ENCODE measurements at places on chromosomes 12 and 14.

- no peak for DNase-seq
These were observed 68.0 kb upstream of the DICER1 start for GRCh38 chr14:95225251-95225887.

- DNase-seq = no peak
These were observed 23.7 kb upstream of the HDAC7 start for GRCh38 chr12:47843226-47843980.

- DNase-seq = no peak
These were observed 78.2 kb downstream of the MIPOL1 start for GRCh38 chr14:37275963-37276362.

GRCh38 chr12:7092229-7092985 is at the start of gene C1R:
C1R (minus strand) TSS chr12:7092445; CDS start chr12:7092388, 57 bp downstream.
- DNase-seq = peak; percentile 89

DNA sequence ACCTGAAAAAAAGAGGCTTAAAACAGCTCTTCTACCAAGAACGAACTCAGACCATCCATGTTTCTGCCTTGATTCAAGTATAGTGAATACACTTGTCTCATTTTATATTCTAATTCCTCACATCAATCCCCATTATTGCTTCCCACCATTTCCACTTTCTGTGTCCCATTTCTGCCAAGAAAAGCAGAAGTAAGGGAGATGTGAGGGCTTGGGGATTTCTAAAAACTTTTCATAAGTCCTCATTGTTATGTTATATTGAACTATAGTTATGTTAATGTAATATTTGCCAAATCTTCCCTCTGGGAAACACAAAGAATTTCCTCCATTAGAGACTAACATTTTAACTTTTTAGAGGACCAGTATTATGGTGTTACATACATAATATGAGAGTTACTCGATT is 48.2 kb upstream of the PSMA6 start:
- DNase-seq = no peak

DNA sequence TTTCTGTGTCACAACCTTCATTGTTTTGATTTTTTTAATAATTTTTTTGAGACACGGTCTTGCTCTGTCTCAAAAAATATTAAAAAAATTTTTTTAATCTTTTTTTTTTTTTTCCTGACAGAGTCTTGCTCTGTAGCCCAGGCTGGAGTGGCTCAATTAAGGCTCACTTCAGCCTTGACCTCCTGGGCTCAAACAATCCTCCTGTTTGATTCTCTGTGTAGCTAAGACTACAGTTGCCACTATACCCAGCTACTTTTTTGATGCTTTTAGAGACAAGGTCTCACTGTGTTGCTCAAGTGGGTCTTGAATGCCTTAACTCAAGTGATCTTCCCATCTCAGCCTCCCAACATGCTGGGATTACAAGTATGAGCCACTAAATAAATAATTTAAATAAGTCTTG is 9.2 kb upstream of the PRH2 start:
- no peak for DNase-seq

DNA sequence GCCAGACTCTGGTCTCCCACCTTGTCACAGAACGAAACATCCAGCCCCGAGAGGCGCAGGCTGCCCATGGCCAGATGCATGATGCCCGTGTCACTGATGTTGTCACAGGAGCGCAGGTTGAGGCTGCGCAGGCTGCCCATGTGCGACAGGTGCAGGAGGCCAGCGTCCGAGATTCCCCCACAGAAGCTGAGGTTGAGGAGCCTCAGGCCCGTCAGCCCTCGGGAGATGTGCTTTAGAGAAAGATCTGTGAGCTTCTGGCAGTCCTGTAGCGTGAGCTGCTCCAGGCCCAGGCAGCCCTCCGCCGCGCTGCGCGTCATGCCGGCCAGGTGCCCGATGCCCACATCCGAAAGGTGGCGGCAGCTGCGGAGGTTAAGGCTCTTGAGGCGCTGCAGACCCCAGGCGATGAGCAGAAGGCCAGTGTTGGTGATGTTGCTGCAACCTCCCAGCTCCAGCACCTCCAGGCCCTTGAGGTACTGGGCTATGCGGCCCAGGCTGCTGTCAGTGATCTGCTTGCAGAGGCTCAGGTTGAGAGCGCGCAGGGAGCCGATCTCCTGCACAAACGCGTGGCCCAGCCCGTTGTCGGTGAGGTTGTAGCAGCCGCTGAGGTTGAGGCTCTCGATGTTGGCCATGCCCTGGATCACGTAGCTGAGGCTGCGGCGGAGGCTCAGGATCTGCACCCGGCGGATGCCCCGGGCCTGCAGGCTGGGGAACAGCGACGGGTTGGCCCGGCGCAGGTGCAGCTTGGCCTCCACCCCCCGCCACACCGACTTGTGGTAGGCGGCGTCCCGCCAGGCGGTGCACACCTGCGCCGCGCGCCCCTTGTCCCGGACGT is 991 bp downstream of the FBXL14 start:
- peak; percentile 27 for DNase-seq

DNA sequence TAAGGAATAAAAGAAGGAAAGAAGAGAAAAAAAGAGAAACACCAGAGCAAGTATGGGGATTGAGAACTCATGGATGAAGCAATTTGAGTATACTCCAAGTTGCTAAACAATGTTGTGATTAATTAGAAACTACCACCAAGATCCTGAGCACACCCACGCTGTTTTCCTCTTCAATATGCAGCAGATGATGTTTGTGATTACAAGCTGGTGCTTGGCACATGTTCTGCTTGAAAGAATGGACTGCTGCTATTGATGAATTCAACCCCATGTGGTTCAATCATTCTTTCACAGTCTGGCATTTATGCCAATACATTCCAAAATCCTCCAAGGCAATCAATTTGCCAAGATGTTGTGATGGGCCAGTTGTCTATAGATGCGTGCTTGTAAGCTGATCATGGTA is 146.8 kb downstream of the SLC2A13 start:
- no peak for DNase-seq

GRCh38 chr12:9509464-9510161 is 98.1 kb downstream of the KLRB1 start:
- no peak for DNase-seq

DNA sequence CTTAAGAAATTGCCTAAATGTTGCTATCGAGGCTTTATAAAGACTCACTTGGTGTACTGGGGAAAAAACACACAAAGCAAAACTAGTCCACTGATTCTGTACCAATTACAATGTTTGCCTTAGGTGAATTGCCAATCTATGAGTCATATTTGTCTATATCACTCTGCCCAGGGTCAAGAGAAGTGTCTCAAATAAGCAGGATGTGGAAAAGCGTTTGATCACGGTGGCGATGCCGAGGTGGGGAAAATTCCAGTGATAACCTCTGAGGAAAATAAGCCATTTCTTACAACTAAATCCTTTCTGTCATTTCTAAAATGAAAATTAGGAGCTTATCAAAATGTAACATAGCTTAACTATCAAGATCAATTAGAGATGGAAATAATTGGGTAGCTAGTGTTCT is 148.6 kb upstream of the DIO3 start:
- DNase-seq = no peak

GRCh38 chr12:65277994-65278575 is 398 bp upstream of the MSRB3 start:
- peak; percentile 9 for DNase-seq

- no peak for DNase-seq
These were observed 86.3 kb upstream of the TBX3 start for GRCh38 chr12:114770323-114770722.

GRCh38 chr12:54279227-54279631 is 693 bp downstream of the CBX5 start:
- DNase-seq = no peak

DNA sequence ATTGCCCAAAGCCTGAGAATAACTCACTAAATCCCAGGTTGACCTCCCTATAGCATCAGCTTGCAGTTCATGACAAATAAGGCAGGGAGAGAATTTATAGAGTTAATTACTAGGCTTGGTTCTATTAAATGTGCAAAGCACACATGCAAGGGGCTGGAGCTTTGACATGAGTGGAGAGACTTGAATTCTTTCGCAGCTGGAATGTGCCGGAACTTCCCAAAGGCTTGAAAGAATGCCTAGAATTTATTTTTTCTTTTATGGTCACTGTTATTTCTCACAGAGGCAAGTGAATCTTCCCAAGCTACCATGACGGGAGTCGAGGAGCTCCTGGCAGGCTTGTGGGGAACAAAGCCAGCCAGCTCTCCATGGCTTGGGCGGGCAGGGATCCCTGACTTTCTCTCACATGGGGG is 95.5 kb upstream of the USP44 start:
- peak; percentile 75 for DNase-seq

All from GM03348 (cell line).